ENCODE measurements at places on chromosomes 6 and 20.

DNA sequence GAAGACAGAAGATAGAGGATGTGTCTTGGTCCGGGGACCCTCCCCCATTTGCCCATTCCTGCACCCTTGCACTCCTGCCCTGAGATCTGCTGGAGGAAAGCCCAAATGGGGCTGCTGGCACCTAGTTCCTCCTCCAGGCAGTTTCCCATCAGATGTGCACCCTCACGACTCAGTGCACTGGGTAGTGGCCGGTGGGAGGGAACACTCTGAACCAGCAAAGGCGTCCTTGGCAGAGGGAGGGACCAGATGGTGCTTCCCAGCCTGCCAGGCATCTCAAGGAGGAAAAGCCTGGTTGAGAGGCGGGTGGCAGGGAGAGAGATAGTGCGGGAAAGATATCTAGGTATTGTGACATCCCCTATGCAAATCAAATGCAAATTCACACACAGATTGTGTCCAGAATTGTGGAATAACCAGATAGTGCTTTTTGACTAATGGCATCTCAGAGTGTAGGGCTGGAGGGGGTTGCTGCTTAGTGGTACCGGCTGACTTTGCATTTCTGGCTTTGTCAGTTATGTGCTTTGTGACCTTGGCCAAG lies 19.5 kb downstream of the TMEM151B start:
- DNase-seq = no peak

GRCh38 chr6:53320964-53321363 lies 27.8 kb downstream of the ELOVL5 start:
- no peak for DNase-seq

DNA sequence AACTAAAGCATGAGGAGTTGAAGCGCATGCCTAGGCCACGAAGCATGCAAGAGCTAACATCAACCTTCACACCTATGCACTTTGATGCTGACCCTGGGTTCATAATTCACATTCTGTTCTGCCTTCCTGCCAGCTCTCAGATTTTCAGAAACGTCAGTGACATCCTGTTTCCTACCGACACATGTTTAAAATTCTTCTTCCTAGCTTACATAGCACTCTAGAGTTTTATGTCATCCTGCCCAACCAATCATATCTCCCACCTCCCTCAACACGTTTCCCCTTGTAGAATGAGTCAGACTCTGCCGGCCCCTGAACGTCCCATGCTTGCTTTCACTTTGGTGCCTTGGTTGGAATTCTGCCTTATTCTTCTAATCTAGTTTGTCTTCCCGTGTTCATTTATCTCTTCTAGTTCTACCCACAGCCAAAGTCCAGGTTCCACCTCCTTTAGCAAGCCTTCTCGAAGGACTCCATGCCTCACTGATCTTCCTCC lies 97.2 kb upstream of the MAP7 start:
- DNase-seq = peak; percentile 72

GRCh38 chr6:35585658-35586057 lies 73.0 kb upstream of the TULP1 start:
- no peak for DNase-seq

DNA sequence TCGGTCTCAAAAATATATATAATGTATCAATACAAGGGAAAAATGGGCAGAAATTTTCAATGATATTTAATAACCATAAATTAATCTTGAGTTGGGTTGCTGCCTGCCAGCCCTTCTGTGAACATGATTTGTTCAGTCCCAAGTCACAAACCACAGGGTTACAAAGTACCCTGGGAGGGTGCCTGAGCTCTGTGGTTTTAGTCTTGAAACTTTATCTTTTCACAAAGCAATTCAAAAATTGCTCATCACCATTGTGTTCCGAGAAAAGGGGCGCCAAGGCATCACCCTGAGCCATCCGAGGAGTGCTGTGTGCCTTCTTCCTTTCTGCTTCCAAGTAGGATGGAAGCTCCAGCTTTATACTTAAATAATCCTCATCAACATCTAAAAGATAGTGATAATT lies 141.6 kb upstream of the AKAP12 start:
- no peak for DNase-seq

DNA sequence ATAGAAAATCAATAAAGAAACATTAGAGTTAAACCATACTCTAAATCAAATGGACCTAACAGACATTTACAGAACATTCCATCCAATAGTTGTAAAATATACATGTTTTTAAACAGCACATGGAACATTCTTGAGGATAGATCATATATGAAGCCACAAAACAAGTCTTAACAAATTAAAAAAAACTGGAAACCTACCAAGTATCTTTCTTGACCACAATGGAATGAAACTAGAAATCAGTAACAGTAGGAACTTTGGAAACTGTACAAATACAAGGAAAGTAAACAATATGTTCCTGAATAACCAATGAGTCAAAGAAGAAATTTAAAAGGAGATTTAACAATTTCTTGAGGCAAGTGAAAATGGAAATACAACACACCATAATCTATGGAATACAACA lies 91.2 kb upstream of the GLP1R start:
- DNase-seq = no peak

Measured in CD4-positive, alpha-beta T cell treated with Interleukin-4 for 4 hours (primary cell).